ENCODE measurements at places on chromosomes 7 and 10.

DNA sequence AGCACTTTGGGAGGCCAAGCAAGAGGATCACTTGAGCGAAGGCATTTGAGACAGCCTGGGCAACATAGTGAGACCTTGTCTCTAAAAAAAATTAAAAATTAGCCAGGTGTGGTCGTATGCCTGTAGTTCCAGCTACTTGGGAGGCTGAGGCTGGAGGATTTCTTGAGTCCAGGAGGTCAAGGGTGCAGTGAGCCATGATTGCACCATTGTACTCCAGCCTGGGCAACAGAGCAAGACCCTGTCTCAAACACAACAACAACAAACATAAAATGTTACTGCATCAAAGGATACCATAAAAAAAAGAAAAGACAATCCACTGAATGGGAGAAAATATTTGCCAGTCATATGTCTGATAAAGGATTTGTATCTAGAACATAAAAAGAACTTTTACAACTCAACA, 60.5 kb downstream of the TACR2 start:
- no peak for DNase-seq

- no peak for DNase-seq
These were observed 255.7 kb downstream of the TNS3 start for GRCh38 chr7:47326220-47326619.

DNA sequence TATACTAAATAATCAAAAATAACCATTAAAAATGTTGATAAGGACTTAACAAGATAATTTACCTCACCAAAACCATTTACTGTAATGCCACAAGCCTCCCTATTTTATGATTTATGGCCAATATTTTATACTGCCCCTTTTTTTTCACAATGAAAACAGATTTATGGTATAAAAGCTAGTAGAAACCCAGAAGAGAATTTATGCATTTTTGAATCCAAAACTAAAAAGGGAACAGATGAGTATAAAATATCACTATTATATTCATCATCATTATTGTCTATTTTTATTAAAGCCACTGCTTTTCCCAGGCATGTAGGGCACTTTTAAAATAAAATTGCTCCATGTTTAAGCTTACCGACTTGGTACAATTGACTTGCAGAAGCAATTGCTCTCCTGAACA, 425.0 kb downstream of the PHTF2 start:
- no peak for DNase-seq

DNA sequence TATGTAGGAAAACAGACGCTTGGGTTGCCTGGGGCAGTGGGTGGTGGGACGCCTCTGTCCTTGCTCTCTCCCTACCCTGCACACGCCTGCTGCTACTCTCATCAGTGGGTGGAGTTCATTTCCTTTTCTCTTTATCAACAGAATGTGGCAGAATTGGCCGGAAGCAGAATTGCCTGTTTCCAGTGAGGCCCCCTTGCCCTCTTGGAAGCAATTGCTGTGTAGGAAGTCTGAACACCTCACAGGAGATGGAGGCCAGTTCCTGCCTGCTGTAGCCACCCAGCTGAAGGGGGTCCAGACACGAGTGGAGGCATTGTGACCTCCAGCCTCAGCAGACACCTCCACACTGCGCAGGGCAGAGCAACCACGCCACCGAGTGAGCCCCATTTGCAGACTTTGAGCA, 331.6 kb upstream of the ZNF32 start:
- no peak for DNase-seq

DNA sequence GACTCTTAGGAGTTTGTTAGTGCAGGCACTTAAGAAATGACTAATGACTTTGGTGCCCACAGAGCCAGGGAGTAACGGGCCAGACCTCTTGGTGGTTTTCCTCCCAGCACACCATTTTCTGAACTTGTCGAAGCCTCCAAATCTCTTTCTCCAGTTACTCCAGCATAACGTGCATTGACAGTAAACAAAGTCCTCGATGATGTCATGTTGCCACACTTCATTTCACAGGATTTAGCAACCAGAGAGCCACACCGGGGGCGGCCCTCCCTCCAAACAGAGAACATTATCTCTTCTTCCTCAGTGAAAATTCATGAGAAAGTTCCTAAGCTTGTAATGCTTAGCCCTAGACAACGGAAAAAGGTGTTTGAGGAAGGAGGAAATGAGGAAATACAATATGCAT, 4.0 kb upstream of the SVOPL start:
- DNase-seq, result no peak

DNA sequence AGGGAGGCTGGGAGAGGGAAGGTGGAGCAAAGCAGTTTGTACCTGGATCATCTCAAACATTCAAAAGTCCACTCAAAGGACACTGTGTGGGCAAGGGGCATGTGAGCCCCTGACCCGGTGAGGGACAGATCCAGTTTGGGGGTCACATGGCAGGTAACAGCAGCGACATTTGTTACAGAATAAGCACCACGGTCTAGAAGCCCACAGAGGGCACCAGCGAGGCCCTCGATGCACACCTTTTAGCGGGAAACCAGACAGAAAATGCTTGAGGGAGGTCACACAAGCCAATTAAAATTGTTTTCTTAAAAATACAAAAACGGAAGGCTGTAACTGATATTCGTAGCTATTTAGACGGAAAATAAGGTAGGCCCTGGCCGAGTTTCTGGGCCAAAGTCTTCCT, 144.4 kb downstream of the ZMYND11 start:
- DNase-seq, result no peak

- no peak for DNase-seq
These were observed 24.6 kb upstream of the NFE2L3 start for GRCh38 chr7:26127411-26127810.

GRCh38 chr7:2461268-2462026, 14.8 kb downstream of the GRIFIN start:
- no peak for DNase-seq

DNA sequence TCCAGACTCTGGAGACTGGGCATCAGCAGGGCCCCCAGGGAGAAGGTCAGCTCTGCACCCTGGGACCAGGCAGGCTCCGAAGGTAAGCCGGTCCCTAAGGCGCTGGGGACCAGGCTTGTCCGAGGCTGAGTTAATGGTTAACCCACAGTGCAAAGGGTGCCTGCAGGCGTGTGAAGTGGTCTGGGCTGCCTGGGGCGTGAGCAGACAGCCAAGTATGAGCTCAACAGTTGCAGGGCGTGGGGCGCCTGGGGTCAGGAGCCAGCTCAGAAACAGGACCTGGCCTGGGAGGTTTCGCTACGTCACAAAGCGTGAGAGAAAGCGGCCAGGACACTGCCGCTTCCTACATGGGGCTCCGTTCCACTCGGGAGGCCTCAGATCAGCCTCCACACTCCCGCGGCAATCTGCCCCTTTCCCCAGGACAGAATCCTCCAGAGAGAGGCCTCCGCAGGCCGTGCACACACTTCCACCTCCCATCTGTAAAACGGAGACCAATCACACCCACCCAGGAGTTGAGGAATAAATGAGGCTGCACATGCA, 16.0 kb downstream of the PDGFA start:
- DNase-seq, result no peak

DNA sequence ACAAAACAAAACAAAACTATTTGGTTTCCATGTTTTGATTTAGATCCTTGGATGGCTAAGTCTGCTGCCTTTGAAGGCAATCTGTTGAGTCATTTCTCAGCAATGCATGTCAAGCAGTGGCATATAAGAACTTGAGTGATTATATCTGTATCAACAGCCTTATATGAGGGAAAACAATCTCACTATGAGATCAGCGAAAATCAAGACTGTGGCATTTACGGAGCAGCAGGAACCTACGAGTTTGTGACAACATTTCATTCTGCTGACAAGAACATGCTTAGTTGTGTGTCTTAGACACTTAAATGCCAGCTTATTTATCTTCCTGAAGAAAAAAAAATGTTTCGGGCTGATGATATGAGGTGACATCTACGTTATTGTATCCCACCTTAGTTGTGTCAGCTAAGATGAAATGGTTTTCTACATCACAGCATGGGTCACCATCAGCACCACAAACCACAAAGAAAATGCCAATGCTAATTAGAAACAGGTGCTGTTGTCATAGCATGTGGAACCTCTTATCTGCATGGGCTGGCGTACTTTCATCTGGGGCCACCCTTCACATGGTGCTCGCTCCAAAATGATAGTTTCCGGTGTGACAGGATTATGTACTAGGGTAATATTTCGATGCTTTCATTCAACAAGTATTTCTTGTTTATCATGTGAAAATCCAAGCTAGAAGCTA, 1085.5 kb downstream of the SORCS1 start:
- DNase-seq, result no peak

GRCh38 chr10:71690094-71690720, 29.4 kb downstream of the C10orf105 start:
- no peak for DNase-seq

DNA sequence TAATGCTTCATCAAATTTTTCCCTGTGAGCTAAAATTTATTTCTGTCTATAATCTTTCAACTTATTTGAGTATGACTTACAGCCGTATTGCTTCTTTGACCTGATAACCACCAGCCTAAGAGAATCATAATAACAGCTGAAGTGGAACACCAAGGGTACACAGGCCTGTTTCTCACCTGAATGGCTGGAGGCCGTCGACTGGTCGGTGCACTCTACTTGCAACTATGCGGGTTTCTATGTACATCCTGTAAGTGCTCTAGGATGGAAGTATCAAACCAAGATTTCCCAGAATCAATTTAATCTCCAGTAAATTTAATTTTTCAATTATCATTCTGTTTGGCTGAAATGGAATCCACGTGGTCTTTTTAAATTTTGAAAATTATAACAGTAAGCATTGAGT, 504.8 kb upstream of the PHF14 start:
- DNase-seq, result no peak

DNA sequence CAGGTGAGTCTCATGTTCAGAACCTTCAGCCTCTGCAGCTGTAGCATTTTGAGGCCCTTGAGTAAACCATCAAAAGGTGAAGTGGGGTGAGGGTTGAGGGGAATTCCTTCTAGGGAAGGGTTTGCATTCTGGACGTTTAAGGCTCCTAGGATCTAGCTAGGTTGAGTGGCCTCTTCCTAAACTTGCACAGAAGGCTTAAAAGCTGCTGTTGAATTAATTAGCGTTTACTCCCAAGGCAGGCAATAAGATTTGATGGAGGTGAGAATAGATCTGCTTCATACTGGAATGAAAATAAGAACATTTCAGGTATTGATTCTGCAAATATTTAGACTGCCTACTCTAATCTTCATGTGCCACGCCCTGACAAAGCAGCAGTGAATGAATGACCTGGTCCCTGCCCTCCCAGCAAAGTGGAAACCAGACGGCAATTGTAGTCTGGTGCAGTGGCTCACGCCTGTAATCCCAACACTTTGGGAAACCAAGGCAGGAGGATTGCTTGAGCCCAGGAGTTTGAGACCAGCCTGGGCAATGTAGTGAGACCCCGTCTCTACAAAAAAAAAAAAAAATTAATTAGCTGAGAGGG, 11.4 kb upstream of the KPNA7 start:
- DNase-seq, result no peak

Measured in substantia nigra (tissue), 51 donors.